ENCODE measurements at places on chromosomes 1 and 21.

DNA sequence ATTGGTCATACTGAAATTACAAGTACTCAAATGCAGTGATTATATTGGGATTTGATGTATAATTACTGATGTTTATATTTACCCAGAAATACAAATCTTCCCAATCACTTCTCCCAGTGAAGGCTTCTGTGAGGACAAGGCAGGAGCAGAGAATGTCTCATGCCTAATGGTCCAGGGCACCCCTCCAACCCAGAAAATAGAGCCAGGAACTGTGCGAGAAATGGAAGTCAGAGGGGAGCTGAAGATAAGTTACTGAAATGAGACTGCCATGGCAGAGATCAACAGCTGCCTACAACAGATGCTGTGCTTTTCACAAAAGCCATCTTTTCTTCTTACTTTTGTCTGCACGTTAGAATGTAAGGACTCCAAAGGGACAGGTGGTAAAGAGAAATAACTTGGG is 171.2 kb downstream of the TTLL7 start:
- no peak for DNase-seq

- DNase-seq, result no peak
Observed at GRCh38 chr1:206742719-206743383, 27.7 kb upstream of the IL19 start.

DNA sequence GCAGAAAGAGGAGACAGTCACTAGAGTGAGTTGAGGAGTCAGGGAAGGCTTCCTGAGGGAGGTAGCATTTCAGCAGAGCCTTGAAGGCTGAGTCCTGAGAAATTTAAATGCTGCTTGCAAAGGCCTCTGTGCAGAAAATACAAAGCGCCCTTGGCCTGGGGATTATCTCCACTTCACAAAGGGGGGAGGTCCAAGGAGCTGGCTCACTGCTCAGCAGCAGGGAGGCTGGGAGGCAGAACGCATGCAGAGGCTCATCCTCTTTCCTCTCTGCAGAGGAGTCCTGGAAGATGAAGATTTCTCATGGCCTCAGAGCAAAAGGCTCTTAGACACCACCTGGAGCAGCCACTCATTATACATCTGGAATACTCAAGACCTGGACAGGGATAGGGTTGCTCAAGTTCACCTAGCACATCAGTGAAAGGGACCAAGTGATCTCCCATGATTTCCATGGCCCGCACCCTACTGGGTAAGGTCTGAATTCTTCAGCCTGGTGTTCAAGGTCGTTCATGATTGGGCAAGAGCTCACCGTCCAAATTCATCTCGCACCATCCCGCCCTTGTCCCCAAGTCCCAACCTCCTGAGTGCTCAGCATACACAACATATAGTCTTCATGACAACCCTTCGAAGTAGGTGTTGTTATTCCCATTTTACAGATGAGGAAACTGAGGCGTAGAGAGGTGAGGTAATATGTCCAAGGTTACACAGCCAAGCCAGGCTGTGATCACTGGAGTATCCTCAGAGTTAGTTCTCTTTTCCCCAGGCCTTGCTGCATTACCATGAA is 9.0 kb downstream of the SLC1A7 start:
- no peak for DNase-seq

GRCh38 chr1:14820295-14821085 is 222.0 kb downstream of the KAZN start:
- DNase-seq, result no peak

DNA sequence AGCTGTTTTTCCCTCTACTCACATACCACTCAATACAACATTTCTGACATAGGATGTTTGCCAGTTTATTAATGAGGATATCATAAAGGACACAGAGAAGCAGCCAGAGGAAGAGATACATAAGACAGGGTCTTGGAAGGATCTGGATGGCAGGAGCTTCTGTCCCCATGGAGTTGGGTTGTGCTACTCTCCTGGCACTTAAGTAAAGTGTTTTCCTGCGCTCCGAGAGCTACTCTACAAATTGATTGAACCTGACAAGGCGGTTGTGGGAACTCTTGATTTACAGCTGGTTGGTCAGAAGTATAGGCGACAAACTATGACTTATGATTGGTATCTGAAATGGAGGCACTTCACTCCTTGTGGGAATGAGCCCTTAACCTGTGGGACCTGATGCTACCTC is 208.8 kb downstream of the HMCN1 start:
- DNase-seq, result no peak

GRCh38 chr21:44531606-44532564 is 8.1 kb downstream of the KRTAP10-1 start:
- no peak for DNase-seq

- no peak for DNase-seq
Observed at GRCh38 chr1:232911027-232911599, 39.3 kb upstream of the NTPCR start.

- DNase-seq, result no peak
Observed at GRCh38 chr1:245805532-245805931, 650.7 kb downstream of the KIF26B start.

DNA sequence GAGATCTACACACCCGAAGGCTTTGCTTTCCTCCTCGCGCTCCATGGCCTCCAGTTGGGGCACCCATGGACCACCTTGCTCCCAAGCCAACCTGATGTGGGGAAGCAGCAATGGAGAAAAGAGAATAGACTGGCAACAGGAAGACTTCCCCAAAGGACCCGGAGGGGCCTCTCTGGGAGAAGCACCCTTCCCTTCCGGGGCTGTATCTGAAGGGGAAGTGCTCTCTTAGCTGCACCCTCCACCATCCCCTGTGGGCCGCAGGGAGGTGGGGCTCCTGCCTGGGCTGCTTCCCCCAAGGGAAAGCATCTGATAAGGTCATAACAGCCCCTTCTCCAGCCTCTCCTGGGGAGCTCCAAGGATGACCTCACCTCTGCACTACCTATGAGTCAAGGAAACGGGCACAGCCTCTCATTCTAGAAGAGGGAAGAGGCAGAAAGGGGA is 100.2 kb downstream of the RIPK4 start:
- DNase-seq, result no peak

DNA sequence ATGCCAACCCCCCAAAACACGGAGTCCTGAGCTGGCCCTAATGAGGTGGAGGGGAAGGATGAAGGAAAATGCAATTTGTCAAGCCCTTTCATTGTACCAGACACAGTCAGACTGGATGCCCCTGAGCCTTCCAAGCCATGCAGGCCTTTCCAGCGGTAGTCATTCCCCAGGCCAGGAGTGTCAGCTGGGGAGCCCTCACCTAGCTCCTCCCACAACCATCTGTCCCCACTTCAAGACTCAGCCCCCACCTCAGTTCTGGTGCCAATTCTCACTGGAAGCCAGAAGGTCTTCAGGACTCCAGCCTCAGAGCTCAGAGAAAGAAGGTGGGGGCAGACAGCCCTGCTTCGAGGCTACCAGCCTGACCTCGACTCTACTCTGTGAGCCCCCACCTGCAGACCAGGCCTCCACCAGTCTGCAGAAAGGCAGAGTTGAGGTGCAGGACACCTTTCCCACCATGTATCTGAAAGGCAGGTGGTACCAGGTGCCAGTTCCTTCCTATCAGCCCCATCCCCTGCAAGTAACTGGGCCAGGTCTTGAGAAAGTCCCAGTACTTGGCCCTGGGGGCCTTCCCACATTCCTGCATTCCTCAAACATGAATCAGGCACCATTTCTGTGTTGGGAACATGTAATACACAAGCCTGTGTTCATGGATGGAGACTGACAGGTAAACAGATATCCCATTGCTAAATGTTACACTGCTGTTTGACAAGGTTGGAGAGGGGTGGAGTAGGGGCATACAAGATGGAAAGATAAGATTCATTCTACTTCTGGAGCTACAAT is 180.6 kb upstream of the EDN2 start:
- peak; percentile 87 for DNase-seq

Measured in fibroblast of upper back skin (primary cell).